ENCODE measurements at places on chromosomes 13 and 19.

GRCh38 chr19:44345959-44346358 is 10.5 kb downstream of the ZNF112 start:
- DNase-seq = no peak

DNA sequence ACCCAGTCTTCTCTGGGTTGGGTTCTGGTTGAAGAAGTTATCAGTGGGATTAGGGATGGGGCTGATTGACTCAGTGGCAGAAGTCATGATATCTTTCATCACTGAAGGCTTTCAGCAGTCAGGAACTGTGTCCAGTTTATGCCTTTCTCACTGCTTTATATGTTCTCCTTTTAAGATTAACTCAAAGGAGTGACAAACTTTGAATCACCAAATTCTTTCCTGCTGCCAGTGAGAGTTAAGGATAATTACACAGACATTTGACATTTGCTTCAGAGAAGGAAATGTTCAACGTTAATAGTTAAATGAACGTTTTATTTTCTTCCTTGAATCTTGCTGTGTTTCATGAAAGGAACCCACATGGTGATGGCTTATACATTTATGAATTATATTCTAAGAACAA is 41.0 kb upstream of the CNMD start:
- no peak for DNase-seq

- peak; percentile 58 for DNase-seq
Measured at GRCh38 chr13:32669030-32669646, 82.9 kb downstream of the PDS5B start.

GRCh38 chr19:48877855-48878195 is 5.6 kb downstream of the PPP1R15A start:
- no peak for DNase-seq

DNA sequence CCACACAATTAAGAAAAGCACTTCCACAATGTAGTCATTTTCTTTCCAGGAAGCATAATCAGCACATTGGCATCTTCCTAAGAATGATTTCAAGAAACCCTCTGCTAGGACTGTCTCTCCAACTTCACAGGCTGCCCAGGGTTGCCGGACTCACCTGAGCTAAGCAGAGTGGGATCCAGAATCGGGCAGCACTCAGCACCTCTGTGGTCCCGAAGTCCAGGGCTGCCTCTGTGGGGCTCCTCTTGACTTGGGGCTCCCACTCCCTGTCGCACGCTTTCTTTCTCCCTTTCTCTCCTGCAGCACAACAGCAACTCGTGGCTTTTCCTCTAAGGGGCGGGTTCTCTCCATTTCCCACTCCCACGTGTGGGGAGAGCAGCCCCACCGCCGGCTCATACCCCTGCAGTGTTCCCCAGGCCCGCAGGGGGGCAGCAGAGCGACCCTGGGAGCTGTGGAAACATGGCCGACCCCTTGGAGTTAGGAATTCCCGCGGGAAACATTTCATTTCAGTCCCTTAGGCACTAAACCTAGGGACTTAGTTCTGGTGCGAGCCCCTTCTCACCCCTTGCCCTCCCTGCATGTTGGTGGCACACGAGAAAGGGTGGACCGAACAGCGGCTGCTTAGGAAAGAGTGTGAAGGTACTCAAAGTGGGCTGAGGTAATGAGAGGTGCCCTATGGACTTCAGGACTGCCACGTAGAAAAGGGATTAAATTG is at the start of gene TMEM272:
TMEM272 (minus strand) TSS at position 316 of the 712 bp plus-strand sequence. CDS start 6,647 bp downstream, outside the sequence.
- DNase-seq = peak; percentile 17

GRCh38 chr13:28426381-28426780 is 68.5 kb downstream of the FLT1 start:
- no peak for DNase-seq

- DNase-seq = no peak
Measured at GRCh38 chr19:21587549-21587948, 82.1 kb downstream of the ZNF429 start.

DNA sequence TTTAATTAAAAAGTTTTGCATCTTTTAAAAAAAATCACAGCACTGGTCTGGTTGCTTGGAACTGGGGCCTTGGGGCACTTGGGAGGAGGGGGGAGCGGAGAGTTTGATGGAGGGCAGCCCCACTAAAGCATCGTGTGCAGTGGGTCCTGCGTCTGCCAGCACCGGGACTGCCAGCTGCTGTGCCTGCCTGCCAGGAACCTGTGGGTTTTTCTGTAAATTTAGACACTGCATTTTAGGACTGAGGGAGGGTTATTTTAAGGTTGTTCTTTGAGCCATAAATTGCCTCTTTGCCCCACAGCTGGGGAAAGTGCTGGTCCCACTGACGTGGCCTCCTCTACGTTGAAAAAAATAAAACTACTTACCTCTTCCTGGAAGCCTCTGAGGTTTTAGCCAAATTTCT is 2.9 kb downstream of the KLF2 start:
- no peak for DNase-seq

DNA sequence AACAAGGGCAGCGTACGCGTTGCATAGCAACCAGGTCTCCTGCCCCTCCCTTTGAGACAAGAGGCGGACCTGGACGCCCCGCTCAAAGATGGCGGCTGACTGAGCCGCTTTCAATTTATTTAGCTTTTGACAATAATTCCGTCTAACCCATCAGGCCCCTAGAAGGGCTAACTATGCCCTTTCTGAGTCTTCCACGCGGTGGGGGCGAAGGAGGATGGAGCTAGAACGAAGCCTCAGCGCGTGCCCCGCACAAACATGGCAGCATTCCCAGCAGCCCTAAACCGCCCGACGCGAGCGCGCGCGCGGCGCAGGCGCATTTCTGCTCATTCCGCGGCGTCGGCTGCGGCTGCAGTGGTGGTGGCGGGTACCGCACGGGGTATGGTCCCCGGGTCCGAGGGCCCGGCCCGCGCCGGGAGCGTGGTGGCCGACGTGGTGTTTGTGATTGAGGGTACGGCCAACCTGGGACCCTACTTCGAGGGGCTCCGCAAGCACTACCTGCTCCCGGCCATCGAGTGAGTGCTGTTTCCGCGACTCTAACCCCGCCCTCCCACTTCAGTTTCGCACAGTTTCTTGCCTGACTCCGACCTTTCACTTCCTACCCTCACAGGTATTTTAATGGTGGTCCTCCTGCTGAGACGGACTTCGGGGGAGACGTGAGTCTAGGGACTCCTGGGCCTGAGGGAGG is at the start of gene MED25:
MED25 (plus strand) TSS at position 326 of the 685 bp plus-strand sequence; CDS start at position 379, 53 bp downstream.
- DNase-seq = peak; percentile 76

DNA sequence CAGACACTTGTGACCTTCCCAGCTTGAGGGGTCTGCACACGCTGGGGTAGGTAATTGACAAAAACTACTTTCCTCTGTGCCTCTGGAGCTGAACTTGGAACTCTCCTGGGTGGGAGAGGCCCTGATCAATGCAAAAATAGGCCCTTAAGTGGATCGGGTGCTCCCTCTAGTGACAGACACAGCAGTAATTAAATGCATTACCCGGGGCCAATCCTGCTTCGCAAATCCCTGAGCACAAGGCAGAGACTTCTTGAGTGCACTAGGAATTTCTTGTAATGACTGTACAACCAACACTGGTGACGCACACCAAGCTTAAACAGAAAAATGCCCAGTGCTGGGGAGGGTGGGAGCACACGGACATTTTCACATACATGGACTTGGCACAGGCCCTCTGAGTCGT is 10.6 kb upstream of the UBE2S start:
- DNase-seq = peak; percentile 85

- no peak for DNase-seq
Measured at GRCh38 chr13:45185286-45185685, 15.6 kb downstream of the KCTD4 start.

DNA sequence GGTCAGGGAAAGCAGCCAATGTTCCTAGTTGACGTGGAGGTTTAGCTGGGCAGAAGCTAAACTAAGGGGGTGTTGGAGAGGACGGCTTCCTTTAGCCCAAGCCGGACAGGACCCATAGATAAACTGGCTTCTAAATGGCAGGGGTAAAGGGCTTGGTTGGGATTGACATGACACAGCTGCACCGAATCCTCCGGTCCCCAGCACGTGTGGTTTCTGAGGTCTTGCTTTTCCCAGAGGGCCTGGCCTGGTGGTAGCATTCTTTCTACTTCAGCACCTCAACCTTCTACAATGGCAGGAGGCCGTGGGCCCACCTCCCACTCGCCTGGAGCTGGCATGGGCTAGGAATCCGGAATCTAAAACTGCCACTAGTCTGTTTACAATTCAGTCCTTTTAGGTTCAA is 163.0 kb downstream of the FGF9 start:
- no peak for DNase-seq
